ENCODE measurements at places on chromosomes 1 and 21.
A peak's percentile ranks its signal among the peaks of the same experiment; 100 is the strongest.

GRCh38 chr1:78044796-78045562 lies 787 bp upstream of the GIPC2 start:
- no peak for DNase-seq

DNA sequence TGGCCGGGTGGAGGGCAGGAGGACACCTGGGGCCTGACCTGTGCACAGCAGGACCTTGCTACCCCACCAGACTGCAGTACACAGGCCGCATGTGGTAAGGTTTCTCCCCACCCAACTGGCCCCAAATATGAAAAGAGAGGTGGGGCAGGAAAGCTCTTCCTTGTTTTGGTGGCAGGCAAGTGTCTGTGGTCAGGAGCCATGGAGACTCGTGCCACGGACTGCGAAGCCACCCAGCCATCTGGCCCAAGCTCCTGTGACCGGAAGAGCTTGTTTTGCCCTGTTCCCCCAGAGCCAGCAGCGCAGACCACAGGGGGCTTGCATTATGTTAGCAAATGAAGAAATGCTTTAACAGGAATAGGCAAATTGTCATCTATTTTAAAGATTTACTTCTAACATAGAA lies 54.9 kb downstream of the OLIG1 start:
- no peak for DNase-seq

DNA sequence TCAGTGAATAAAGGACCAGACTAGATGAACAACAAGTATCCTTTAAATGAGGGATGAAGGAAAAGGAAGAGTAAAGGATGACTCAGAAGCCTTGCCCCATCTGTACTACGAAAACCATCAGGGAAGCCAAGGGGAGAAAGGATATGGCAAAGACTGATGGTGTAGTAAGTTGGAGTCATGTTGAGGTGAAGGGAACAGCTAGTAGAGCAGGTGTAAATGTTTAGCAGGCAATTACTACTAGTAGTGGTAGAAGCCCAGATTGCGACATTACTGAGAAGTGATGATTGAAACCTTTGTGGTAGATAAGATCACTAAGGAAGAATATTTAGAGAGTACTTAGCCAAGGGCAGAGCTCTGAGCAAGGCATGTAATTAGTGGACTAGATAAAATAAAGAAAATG lies 84.0 kb downstream of the PHTF1 start:
- DNase-seq: no peak

DNA sequence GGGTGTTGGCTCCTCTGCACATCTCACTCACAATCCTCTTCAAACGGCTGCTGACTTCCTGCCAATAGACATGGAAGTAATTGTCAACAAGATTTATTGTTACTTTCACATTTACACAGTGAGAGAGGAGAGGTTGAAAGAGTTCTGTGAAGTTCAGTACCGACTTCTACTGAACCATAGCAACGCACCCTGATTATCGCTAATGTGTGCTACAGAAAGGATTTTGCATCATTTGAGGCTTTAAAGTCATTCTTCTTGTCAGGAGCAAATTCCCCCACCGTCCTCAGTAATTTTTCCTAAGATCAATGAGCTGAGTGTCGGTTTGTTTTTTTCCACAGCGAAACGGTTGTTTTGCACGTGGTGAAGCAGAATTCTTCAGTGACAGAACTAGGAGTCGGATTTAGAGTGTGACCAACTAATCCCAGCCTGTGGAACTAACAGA lies 361.0 kb downstream of the ADGRL2 start:
- DNase-seq: no peak

- no peak for DNase-seq
Measured at GRCh38 chr1:23645338-23645737, 46.3 kb upstream of the RPL11 start.

- DNase-seq: no peak
Measured at GRCh38 chr1:212607913-212608391, 609 bp upstream of the ATF3 start.

- no peak for DNase-seq
Measured at GRCh38 chr1:34711485-34711884, 43.4 kb upstream of the GJB5 start.

- peak; percentile 78 for DNase-seq
Measured at GRCh38 chr1:21318714-21319159, 28.5 kb upstream of the ECE1 start.

- DNase-seq: peak; percentile 90
Measured at GRCh38 chr21:43323244-43324005, 103.5 kb downstream of the SIK1 start.

- DNase-seq: no peak
Measured at GRCh38 chr1:85089203-85089602, 40.9 kb upstream of the MCOLN3 start.

DNA sequence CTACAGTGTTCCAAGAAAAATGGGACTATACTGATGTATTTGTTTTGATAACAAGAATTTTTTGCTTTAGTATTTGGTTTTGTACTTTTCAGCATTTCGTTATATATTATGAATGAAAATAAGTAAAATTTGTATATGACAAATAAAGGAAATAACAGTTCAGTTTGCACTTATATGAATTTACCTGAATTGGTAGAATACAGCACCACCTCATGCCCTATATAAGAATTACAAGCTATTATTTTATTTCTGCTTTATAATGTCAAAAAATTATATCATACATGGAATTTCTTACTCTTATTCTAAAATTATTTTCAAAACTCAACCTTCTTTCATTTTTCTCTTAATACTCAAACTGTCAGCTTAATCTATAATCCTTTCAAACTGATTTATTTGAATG lies 14.6 kb downstream of the EFCAB7 start:
- DNase-seq: no peak

- no peak for DNase-seq
Measured at GRCh38 chr1:101313356-101313755, 76.5 kb downstream of the S1PR1 start.

DNA sequence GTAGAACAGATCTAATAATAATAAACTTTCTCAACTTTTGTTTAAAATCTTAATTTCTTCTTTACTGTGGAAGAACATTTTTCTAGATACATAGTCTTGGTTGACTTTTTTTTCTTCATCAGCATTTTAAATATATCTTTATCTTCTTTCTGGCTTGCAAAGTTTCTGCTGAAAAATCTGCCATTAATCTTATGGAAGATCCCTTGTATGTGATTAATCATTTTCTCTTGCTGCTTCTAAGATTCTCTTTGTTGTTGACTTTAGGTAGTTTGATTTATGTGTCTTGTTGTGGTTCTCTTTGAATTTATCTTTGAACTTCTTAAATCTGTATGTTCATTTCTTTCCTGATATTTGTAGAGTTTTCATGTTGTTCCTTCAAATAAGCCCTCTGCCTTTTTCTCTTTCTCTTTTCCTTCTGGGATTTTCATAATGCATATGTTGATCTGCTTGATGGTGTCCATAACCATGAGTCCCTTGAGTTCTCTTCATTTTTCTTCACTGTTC lies 657.6 kb upstream of the CXADR start:
- no peak for DNase-seq

GRCh38 chr21:38140207-38140903 lies 116.4 kb upstream of the KCNJ15 start:
- DNase-seq: peak; percentile 66

- DNase-seq: no peak
Measured at GRCh38 chr1:185787238-185787637, 53.0 kb downstream of the HMCN1 start.

DNA sequence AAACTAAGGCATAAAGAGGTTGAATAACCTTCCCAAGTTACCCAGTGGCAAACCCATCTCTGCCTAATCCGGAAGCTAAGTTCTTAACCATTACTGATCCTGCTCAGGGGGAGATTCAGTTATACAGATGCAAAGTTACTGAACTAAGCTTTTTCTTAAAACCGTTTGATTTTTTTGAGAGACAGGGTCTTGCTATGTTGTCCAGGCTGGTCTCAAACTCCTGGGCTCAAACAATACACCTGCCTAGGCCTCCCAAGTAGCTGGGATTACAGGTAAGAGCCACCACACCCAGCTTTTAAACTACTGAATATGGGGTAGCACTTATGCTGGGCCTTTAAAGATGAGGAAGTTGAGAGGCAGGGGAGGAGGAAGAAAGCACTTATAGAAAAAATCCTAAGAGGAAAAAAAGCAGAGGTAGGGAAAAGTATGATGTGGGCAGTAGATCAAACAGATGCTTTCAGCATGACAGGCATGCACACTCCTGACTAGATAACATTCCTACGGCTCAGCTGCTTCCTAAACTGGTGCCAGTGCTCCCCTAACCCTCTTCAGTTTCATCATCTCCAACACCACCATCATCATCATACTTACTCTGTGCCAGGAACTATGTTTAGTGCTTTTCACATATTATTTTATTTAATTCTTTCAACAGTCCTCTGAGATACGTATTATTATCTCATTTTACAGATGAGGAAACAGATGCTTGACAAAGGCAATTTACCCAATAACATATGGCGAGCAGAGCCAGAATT lies 5.8 kb downstream of the PAFAH2 start:
- DNase-seq: no peak

GRCh38 chr1:159675046-159675445 lies 39.3 kb downstream of the CRP start:
- no peak for DNase-seq

DNA sequence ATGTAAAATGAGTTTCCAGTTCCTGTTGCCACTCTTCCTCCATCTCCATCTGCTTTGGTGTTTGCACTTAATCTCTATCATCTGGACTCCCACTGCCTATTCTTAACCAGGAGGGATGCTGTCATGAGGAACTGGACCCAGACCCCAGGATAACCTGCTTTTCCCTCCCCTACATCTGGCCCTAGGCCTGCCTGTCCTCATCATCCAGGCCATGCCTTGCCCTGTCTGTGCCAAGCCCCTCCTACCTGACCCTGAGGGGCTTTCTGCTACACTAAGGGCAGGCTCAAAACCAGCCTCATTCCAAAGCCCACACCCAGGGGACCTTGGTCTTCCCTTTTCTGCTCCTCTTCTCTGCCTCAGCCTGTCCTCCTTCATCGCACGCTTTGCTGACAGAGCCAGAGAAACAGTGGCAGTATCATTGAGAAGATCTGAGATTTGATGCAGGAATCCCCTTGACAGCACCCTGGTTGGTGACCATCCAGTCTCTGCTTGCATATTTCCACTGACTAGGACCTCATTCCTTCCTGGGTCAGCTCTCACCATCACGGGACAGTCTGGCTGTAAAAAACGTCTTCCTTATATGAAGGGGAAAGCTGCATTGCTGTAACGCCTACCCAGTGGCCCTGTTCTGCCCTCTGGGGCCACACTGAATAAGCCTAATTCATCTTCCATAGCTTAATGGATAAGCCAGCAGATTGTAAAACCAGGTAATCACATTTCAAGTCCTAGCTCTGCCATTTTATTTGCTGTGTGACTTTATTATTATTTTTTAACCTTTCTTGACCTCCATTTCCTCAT lies 38.8 kb downstream of the PLXNA2 start:
- DNase-seq: no peak

DNA sequence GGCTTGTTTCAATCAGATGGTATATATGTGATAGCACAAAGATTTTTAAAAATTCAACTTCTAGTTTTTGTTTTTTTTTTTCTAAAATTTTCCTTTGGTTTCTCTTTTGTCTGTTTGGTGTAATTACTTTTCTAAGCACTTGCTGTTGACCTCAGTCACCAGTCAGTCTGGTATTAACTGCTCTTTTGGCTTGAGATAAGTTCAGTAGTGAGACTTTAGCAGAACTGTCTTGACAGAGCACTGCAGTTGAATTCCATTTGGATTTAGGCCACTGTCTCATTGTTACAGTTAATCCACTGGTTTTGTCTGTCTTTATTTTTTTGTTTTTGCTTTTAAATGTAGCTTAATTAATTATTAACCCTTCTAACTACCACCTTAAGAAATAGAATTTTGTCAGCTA lies 36.2 kb downstream of the OSBPL9 start:
- DNase-seq: no peak

DNA sequence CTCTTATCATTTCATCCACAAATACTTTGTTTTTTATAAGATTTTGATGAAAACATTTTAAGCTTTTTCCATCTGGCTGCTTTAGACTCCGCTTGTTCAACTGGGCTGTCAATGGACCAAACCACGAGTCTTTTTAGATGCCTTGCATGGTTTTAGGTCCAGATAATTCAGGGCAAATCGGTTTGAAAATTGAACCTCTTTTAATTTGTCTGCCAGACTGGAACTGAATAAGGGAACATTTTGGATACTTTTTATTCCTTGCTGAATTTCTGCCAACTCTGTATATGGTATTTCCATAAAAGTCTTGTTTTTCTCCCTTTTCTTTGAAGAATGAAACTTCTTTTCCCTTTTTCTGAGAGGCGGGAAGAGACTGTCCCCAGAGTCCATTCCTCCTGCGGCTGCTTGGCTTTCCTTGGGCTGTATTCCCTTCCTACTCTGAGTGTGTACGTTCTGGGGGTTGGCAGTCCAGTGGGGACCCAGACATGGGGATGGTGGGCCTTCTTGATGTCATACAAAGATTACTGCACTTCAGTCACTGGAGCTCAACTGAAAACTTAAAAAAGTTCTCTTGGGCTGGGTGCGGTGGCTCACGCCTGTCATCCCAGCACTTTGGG lies 46.5 kb upstream of the CNN3 start:
- no peak for DNase-seq

DNA sequence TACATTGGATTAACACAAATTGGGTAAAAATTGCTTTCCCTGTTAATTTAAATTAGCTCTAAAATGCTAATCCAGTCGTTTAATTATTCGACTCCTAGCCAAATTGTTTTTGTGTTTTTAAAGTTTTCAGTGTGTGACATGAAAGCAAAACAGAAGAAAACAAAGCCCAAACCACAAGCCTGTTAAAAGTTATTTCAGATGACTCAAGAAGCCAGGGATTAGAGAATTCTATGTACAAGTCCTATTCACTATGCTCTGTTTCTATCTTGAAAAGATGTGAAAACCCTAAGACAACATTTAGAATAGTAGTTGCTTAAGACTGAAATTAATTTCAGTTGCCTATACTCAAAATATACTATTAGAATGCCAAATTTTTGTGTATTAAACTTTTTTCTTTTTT lies 294.8 kb upstream of the ADAMTS5 start:
- DNase-seq: no peak

DNA sequence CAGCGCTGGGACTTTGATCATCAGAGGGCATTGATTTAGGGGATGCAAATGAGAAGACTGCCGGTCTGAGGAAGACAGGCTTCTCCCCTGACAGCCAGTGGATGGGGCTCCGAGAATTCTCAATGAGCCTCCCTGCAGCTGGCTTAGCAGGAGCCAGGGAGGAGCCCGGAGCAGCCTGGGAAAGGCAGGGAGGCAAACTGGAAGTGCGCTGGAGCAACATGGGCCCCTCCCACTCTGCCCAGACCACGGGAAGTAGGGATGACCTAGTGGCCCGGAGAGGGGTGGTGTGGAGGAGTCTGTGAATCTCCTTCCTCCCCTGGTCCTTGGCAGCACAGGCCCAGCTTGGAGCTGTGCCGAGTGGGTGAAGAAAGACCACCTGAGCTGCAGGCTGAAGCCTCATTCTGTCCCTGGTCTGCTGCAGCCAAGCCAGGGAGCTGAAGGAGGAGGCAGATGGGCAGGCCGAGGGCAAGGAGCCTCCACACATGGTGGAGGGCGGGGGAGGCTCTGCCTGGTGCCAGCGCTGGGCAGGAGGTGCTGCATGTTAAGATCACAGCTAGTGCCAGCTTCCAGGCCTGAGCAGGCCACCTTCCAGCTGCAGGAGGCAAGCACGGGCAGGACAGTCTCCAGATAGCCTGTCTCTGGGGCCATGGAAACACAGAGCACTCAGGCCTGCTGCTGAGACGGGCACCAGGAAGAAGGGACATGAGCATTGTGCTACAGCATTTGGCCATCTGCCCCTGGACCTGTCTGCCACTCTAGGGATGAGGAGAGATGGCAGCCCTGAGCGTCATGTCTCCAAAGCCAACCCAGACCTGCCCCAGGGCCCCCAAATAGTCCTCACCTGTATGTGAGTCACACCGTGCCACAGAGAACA lies 12.2 kb upstream of the CLSTN1 start:
- DNase-seq: no peak

- no peak for DNase-seq
Measured at GRCh38 chr21:37443683-37444082, 77.1 kb downstream of the DYRK1A start.
